Activated CD4-positive, alpha-beta T cell treated with anti-CD3 and anti-CD28 coated beads, Interleukin-2, amount 10 ng/mL, durations not matched to agents 24 days and 14 days (primary cell): ENCODE measurements at places on chromosomes 11 and 22. TPM values are rescaled to one million over a fixed set of nuclear protein-coding genes. Genes with fewer than 3 reads are reported as not detected.

GRCh38 chr11:71173709-71174108 is 78.7 kb downstream of the SHANK2 start:
- DNase-seq, result no peak

- DNase-seq, result no peak
Observed at GRCh38 chr11:134576286-134576685, 164.2 kb upstream of the B3GAT1 start.

DNA sequence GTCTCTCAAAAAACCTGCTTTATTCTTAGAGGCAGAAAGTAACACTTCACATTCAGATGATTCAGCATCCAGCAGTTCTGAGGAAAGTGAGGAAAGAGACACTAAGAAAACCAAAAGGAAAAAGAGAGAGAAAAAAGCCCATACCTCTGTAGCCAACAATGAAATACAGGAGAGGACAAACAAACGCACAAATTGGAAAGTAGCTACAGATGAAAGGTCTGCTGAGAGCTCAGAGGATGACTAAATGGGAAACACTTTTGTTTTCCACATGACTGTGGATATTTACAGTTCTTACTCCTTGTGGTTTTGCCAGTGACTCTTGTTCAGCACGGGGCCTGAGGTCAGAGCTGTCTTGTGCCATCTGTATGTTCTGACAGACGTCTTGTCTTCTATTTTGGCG is 3.8 kb downstream of the TIMM8B start:
- DNase-seq, result no peak

GRCh38 chr11:26017322-26017860 is 314.5 kb upstream of the ANO3 start:
- DNase-seq, result no peak

GRCh38 chr22:19488884-19489843 is 9.4 kb downstream of the CDC45 start:
- DNase-seq, result no peak

GRCh38 chr11:13463779-13464290 is 813 bp upstream of the BTBD10 start:
- DNase-seq, result no peak

MS4A12 gene
- total RNA-seq, result not detected in 2 replicates

UBQLNL gene
- total RNA-seq, result not detected in 2 replicates

APOA4 gene
- not detected in 2 replicates for total RNA-seq
